ENCODE measurements at places on chromosomes 6 and 20.

DNA sequence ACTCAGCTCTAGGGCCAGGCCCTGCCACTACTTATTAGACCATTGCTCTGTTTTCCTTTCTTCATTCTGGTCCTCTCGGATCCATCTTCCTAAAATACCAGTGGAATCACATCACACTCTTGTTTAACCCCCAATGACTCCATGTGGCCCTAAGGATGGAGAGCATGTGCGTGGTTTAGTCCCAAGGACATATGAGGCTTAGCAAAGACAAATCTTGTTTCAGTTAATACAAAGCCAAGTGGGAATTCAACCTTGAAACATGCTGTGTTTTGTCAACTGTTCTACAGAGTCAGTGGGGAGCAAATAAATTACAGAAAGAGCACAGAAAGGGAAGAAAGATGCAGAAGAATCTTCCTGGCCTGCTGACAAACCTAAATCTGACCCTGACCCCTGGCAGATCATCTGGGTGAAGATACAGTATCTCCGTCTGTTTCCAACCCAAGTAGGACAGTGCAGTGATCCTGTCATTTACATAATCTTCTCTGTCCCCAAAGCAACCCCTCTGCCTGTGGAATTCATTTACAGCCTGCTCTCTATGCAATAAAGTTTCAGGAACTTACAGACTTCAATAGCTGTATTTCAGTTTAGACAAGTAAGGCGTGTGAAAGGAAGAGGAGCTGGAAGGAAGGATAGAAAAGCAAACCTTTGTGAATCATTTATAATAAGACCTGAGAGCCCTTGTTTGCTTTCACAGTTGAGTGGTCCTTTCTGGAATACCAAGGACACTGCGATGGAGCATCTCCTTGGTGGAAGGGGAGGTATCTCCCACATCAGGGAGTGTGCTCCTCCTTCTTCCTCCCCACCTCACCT is 144.0 kb downstream of the THBS2 start:
- no peak for DNase-seq

GRCh38 chr6:81987293-81987692 is 234.8 kb upstream of the TENT5A start:
- DNase-seq = no peak

- no peak for DNase-seq
Measured at GRCh38 chr6:8623441-8623840, 188.1 kb upstream of the SLC35B3 start.

DNA sequence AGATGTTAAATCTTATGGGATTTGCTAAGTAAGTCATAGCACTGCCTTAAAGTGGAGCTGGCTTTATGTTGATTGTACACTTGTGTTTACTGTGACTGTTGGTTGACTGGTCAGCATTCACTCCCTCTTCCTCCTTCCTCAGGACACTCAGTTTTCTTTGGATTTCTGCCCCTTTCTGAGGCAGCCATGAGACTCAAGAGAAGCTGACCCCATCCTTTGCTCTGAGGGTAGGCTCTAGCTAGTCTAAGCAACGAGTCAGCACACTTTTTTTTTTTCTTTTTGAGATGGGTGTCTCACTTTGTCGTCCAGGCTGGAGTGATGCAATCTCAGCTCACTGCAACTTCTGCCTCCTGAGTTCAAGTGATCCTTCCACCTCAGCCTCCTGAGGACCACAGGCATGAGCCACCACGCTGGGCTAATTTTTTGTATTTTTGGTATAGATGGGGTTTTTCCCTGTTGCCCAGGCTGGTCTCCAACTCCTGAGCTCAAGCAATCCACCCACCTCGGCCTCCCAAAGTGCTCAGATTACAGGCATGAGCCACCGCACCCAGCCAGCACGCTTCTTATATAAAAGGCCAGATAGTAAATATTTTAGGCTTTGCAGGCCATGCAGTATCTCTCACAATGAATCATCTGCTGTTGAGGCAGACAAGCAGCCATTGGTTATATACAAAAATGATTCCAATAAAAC is 191.4 kb downstream of the NFATC2 start:
- DNase-seq = no peak

DNA sequence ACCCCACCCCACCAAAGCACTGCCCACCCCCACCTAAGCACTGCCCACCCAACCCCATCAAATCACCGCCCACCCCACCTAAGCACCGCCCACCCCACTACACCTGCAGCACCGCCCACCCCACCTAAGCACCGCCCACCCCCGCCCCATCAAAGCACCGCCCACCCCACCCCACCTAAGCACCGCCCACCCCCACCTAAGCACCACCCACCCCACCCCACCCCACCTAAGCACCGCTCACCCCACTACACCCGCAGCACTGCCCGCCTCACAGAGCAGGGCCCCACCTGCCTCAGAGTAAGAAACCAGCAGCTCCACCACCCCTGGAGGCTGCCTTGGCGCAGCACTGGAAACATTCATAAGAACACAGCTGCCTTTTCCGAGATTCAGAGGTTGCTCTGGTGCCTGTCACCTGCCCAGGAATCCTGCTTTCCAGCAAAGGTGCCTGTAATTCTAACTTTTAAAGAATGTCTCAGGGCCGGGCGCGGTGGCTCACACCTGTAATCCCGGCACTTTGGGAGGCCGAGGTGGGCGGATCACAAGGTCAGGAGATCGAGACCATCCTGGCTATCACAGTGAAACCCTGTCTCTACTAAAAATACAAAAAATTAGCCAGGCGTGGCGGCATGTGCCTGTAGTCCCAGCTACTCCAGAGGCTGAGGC is 148.2 kb downstream of the BMP7 start:
- no peak for DNase-seq

DNA sequence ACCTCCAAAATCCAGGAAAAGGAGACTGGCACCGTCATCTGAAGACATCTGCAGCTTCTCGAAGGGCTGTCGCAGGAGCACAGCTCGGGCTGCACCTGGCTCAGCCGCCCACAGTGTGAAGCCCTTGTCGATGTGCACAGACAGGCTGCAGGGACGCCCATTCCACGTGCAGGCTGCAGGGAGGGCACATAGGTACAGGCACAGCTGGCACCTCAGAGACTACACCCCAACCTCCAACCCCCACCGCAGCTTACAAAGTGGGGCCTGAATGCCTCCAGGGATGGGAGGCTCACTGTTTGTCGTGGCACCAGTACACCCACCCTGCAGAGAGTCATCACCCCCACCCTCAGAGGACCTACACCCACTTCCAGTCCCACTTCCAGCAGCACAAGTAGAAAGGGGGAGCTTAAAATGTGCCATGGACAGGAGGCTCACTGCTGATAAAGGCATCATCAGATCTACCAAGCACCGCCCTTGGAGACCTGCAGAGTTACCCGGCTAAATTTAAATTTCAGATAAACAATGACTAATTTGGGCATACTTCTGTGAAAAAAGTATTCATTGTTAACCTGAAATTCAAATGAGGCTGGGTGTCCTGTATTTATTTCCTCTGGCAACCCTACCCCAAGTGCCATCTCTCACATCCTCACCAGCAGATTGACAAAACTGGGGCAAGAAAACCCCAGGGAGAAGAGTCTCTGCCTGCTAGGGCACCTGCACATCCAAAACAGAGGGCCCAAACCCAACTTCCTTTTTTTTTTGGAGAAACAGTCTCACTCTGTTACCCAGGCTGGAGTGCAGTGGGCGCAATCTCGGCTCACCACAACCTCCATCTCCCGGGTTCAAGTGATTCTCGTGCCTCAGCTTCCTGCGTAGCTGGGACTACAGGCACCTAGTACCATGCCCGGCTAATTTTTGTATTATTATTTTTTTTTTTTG is 7.7 kb upstream of the CDK5RAP1 start:
- no peak for DNase-seq

DNA sequence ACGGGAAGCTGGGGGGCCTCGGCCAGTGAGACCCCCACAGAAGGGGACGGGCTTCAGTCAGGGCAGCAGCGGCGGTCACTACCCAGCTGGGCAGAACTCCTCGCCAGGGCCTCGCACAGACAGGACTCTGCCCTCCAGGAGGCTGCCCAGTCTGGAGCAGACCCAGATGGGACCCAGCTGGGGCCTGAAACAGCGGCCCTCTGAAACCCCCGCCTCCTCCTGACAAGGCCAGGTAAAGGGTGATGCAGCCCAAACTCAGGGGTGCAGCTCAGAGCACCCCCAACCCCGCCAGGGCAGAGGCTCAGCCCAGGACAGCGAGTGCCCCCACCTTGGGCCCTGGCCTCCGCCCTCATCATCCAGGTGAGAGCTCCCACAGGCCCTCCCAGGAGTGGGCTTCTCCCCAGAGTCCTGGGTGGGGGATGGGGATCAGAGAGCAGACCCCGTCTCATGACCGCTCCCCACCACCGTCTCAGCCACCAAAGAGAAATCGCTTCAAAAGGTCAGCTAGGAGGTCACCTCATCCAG is 2.2 kb downstream of the EEF1A2 start:
- no peak for DNase-seq

- DNase-seq = no peak
Measured at GRCh38 chr6:34095741-34096140, 50.1 kb downstream of the GRM4 start.

DNA sequence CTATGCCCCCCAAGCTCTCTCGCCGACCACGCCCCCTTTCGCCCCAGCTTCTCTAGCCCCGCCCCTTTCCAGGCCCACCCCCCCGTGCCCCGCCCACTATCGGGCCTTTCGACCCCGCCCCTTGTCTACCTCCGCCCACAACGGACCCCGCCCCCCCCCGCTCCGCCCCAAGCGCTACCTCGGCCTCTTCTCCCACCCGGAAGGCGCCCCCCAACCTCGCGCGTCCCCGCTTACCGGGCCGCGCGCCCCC is 200 bp downstream of the ZBTB22 start:
- DNase-seq = peak; percentile 77

DNA sequence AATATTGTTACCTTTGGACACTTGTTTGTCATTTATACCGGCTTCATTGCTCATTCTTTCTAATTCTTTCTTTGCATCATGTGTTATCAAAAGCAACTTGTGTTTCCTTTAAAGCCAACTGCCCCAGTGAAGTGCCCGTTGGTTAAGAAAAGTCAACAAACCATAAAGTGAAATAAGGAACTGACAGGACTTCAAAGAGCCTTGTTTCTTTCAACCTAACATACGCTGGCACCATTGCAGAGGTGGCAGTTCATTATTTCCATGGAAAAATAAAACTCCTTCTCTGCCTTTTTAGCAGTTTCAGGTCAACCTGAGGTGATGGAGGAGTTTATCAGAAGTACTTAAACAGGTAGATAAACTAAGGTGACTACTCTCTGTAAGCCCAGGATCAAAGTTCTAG is 28.8 kb downstream of the FERMT1 start:
- DNase-seq = no peak

DNA sequence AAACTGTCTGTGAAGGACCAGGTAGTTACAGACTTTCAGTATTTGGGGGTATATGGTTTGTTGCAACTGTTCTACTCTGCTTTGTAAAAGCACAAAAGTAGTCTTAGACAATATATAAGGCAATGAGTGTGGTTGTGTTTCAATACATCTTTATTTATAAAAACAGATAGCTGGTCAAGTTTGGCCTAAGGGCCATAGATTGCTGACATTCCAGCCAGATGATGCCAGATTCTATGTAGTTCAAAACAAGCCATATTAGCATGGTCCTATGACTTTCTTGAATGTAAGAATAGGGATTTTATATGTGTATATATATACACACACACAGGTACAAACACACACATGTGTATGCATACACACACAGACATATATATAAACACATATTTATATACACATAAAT is 201.8 kb downstream of the GRIK2 start:
- no peak for DNase-seq

GRCh38 chr20:56002908-56003800 is 2.2 kb downstream of the CBLN4 start:
- no peak for DNase-seq

DNA sequence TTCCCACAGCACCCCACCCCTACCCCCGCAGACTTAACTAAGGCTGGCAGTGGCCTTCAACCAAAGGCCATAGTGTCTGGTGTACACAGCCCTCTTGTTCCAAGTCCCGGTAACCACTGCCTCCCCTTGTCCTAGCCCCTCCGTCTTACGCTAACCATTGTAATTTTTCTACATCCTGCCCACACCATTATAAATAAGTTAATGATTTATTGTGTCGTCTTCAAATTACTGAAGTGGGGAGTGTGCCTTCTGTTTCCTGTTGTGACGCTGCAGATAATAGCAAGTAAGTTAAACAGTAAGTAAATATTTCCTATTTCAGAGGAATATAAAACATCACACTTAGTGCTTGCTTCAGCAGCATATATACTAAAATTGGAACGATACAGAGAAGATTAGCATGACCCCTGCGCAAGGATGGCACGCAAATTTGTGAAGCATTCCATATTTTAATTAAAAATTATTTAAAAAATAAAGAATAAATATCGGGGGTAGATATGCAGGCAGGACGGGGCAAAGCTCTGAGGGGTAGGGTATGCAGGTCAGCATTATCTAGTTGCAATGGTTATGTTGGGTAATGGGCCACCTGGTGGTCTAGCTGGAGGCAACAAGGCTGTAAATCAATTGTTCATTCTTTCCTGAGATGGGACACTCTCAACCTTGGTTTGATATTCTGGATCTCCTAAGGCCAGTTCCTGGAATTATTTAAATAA is 15.1 kb downstream of the SRSF6 start:
- no peak for DNase-seq

DNA sequence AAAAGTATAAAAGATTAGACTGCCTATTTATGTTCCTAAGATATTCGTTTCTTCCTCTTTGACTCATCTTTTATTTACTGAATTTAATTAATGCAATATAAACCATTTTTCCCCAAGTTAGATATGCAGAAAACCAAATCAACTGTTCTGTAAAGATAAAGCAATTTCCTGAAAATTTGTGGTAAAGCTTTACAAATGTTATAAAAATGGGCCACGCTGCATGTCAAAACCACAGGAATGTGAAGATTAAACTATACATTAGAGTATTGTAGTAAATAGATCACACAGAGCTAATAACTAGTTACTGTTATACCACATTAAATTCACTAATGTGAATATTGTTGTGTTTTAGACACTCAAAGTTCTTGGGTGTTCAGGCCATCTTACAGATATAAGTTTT is 83.4 kb downstream of the OPN5 start:
- DNase-seq = no peak

- no peak for DNase-seq
Measured at GRCh38 chr6:12593771-12594529, 122.6 kb upstream of the PHACTR1 start.

DNA sequence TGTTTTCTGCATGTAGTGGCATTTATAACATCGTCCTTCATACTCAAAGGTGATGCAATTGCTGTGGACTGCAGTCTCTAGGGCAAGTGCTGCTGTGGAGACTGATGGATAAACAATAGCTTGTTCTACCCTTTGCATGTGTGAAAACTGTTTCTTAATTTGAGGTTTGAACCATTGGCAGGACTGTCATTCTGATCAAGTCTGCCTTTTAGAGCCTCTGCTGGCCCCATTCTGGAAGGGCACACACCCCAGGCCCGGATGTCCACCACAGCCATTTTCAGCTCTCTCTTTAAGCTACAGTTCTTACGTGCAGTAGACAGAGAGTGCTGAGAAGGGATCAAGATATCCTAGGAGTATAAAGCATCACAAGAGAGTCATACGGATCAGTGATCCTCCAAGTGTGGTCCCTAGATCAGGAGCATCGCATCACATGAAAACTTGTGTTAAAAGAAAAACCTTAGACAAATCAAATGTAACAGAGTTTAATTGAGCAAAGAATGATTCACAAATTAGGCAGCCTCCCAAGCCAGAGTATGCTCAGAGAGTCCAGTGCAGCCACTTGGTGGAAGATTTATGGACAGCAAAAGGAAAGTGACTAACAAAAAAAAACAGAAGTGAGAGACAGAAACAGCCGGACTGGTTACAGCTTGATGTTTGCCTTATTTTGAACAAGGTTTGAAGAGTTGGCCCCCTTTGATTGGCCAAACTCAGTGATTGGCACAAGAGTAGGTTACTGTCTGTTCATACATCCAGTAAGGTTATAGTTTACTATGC is 52.0 kb downstream of the FRK start:
- no peak for DNase-seq

- DNase-seq = no peak
Measured at GRCh38 chr6:17472653-17473183, 79.3 kb downstream of the CAP2 start.

GRCh38 chr6:39416728-39417127 is 94.2 kb upstream of the KCNK16 start:
- DNase-seq = no peak
